ENCODE measurements at places on chromosomes 13 and 19. TPM values are rescaled to one million over a fixed set of nuclear protein-coding genes. Genes with fewer than 3 reads are reported as not detected.

Gene NDUFS7
- 83.7 TPM for total RNA-seq

Gene ZNF253
- total RNA-seq = 17.3 TPM

Gene SLAIN1
- total RNA-seq = 8.9 TPM

Gene NLRP7
- total RNA-seq = not detected

Gene TYROBP
- total RNA-seq = 3.0 TPM

Gene CABP5
- not detected for total RNA-seq

Gene IL12RB1
- 3.5 TPM for total RNA-seq

Gene ADPRHL1
- 33.8 TPM for total RNA-seq

Gene GSX1
- not detected for total RNA-seq

Gene TIMM50
- 53.5 TPM for total RNA-seq

Gene WASF3
- total RNA-seq = 19.0 TPM

Gene CFD
- 229 TPM for total RNA-seq

Gene PSG7
- total RNA-seq = 0.12 TPM

Gene ZIC2
- not detected for total RNA-seq

Gene LYPD3
- 1.3 TPM for total RNA-seq

Gene ZNF541
- total RNA-seq = not detected

Gene TEX101
- total RNA-seq = not detected

Gene PDX1
- not detected for total RNA-seq

Gene PRODH2
- not detected for total RNA-seq

Gene MTUS2
- total RNA-seq = 14.5 TPM

Gene NLRP13
- total RNA-seq = not detected

Gene SIAH3
- not detected for total RNA-seq

Gene SERPINE3
- 0.78 TPM for total RNA-seq

Gene ZIM2
- total RNA-seq = 1.0 TPM

Gene YJEFN3
- 1.4 TPM for total RNA-seq

Gene ASPDH
- total RNA-seq = not detected

Gene PRTN3
- total RNA-seq = not detected

Gene ZNF57
- total RNA-seq = 2.7 TPM

Gene ETHE1
- 33.3 TPM for total RNA-seq

Gene ZNF816
- 6.9 TPM for total RNA-seq

Gene KLF2
- total RNA-seq = 32.2 TPM

Gene FLT3
- 0.67 TPM for total RNA-seq
